ENCODE measurements at places on chromosomes 7 and 10.
A peak's percentile ranks its signal among the peaks of the same experiment; 100 is the strongest.

- DNase-seq = peak; percentile 93
Observed at GRCh38 chr7:107890962-107891635, at the start of gene DLD. Gene DLD, plus strand, starts transcription at chr7:107891183. Its CDS starts 68 bp downstream, at chr7:107891251.

GRCh38 chr7:116290740-116291139 is 80.4 kb downstream of the TES start:
- DNase-seq = no peak

DNA sequence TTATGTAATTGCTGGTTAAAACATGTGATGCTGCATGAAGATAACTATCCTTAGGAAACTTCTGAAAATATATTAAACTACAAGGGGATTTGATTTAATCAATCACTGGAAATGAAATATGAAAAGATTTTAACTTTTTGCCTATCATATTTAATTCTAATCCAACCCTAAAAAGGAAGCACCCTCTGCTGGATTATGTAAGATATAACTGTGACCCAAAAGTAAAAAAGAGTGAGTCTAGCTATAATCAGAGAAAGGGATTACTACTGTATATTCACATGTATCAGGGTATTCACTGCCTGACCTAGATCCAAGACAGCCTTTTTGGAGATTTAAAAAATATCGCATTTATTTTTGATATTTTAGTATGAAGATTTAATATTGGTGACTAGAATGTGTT is 295.5 kb downstream of the MDFIC start:
- no peak for DNase-seq

- no peak for DNase-seq
Observed at GRCh38 chr10:128863823-128864405, 603.1 kb upstream of the MGMT start.

- no peak for DNase-seq
Observed at GRCh38 chr10:80172896-80173295, 32.4 kb downstream of the ANXA11 start.

DNA sequence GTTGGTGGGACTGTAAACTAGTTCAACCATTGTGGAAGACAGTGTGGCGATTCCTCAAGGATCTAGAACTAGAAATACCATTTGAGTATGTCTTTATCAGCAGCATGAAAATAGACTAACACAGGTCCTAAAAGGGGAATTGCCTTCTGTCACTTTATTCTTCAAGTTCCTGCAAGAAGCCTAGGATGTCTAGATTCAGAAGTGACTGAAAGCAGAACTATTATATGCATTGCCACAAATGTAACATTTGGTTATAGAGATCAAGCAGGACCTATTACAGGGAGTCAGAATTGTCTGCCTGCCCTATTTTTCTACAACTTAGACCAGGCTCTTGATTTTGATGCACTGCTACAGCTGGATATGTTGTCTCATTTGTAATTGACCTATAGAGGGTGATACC is 364.7 kb downstream of the SORCS1 start:
- DNase-seq = no peak

GRCh38 chr7:13231216-13231615 is 543.8 kb downstream of the ARL4A start:
- no peak for DNase-seq

DNA sequence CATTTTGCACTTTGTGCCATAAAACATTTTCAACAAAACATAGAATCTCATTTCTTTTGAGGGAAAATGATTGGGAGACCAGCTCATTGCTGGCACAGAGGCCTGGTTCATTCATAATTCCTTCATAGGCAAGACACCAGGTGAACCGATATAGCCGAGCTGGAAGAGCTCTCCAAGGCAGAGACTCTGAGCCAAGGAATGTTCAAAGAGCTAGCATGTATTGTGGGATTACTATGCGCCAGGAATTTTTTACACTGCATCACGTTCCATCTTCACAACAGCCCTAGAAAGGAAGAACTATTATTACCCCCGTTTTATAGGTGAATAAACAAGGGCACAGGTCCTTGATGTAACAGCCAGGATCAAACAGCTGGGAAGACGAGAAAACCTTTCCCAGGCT is 2.1 kb upstream of the IL6 start:
- DNase-seq = no peak

GRCh38 chr10:11782793-11783557 is 40.2 kb upstream of the PROSER2 start:
- DNase-seq = peak; percentile 63

- no peak for DNase-seq
Observed at GRCh38 chr7:101457001-101457750, 94.5 kb downstream of the COL26A1 start.

DNA sequence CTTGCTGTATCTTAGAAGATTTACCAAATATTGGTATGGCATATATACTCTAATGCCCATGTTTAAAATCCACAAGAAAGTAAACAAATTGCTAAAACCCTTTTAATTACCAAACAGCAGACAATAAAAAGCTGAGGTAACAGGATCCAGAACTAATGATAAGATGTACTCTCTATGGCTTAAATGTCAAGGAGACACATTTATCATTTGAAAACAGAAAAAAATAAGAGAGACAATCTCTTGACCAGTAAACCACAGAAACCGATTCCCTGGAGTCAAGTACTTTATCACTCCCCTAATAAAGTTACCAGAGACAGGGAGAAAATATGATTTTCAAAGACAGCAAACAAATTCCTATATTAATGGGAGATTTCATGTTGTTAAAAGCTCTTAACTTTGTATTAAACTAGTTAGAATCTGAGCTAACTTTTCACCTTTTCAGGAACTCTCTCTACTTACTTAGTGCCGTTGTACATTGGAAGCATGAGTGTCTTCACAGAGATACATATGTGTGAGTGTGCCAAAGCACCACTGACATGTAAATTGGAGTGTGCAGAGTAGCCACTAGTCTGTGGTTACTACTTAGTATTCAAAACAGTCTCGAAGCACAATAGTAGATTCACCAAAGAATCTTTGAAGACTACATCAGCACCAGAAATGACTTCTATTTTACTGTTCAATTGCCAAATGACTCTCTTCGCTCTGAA is 44.2 kb downstream of the TSPAN12 start:
- no peak for DNase-seq

GRCh38 chr10:43386549-43386948 is 15.1 kb downstream of the FXYD4 start:
- no peak for DNase-seq

DNA sequence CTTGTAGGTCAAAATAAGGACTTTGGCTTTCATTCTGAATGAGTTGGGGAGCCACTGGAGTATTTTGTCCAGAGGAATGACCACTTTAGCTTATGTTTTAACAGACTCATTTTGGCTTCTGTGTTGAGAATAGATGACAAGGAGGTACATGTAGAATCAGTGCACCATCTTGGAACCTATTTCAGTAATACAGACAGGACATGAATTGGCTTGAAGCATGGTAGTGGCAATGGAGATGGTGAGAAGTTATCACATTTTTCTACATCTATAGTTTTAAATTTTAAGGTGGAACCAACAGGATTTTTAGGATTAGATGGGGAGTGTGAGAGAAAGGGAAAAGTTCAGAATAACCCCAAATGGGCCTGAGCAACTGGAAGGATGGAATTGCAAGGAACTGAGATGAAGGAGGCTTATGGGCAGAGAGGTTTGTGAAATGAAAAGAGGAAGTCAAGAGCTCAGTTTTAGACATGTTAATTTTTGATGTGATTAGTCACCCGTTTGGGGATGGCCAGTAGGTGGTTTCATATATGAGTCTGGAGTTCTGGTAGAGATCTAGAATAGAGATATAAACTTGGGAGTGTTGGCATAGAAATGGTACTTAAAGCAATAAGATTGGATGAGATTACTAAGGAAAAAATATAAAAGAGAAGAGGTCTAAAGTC is 89.2 kb upstream of the JAZF1 start:
- no peak for DNase-seq

GRCh38 chr7:5417106-5418071 is 6.2 kb downstream of the TNRC18 start:
- DNase-seq = no peak

DNA sequence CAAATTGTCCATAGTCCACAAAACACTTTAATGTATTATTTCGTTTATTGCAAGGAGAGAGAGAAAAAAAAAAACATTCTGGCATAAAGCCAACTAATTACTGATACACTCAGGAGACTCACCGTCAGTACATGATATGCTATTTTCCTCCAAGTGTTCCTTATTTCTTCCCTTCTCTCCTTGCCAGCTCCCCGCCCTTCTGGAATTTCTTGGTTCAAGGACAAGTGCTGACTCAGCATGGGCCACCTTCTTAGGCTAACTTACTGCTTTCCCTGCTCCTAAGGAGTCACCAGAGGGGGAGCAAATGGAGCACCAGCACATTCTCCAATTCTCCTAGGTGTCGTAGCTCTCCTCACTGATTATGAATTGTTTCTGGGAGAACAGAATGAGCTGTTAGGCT is 133.8 kb upstream of the HDAC9 start:
- no peak for DNase-seq

GRCh38 chr10:114996542-114996941 is 58.5 kb downstream of the TRUB1 start:
- no peak for DNase-seq

GRCh38 chr7:45579391-45579801 is 5.2 kb downstream of the ADCY1 start:
- no peak for DNase-seq

DNA sequence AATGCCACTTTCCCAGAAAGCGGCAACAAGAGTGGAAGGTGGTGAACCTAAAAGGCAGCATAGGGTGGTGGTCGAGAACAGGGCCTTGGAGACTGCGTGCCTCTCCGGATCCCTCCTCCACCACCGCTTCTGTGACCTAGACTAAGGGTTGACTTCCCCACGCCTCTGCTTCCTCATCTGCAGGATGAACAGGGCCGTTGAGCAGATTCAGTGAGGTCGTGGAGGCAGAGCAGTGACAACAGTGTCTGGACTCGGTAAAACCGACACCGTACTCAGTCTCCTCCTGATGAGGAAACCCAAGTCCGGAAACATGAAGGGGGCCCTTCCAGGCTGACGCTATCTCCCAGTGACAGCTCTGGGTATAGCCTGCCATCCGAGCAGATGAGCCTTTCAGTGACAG is 162.6 kb downstream of the CELF2 start:
- DNase-seq = peak; percentile 51

GRCh38 chr10:63204667-63205391 is 71.7 kb downstream of the NRBF2 start:
- DNase-seq = no peak

DNA sequence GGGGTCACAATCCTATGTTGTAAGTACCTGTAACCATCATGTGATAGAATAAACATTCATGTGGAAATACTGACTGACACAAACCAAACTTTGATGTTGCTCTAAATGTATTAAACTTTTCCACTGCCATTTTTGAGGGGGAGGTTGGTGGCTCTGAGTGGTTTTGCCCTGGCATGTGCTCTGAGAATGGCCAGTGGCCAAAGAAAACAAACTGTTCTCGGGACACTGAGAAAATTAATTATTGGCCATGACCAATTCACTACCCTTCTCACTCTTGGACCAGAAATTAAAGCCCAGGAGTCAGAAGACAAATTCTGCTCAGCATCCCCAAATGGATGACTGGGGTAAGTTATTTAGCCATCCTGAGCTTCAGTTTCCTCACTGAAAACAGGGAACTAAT is 195.9 kb downstream of the XPNPEP1 start:
- DNase-seq = no peak

DNA sequence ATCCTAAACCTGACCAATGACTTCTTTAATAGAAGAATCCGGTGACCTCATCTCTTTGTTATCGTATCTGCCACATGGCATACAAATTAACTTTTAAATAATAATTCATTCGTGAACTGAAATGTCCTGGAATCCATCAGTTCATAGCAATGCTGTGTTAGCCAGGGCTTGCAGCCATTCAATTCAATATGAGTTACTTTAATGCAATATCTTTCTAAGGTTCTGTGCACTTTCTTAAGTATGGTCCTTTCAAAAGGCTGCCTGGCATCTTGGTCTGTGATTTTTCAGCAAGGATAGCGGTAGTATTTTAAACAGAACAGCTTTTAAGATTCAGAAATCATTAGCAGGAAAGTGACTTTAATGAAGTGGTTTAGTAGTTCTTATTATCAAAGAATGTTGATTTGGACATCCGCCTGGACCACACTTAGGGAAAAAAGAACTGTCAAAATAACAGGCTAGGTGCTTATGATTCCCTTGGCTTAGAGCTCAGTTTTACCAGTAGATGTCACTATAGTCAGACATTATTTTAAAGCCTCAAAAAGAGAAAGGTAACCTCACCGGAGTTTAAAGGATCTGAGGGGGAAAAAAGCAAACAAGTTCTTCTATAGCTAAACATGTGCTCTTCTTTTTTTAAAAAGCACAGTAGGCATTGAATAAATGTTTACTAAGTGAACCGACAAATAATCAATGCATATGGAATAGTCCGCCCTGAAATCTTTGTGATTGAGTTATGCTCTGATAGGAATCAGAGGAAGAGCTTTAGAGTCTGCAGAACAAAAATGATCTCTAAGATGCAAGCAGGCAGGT is 22.7 kb downstream of the SLC35G1 start:
- no peak for DNase-seq

DNA sequence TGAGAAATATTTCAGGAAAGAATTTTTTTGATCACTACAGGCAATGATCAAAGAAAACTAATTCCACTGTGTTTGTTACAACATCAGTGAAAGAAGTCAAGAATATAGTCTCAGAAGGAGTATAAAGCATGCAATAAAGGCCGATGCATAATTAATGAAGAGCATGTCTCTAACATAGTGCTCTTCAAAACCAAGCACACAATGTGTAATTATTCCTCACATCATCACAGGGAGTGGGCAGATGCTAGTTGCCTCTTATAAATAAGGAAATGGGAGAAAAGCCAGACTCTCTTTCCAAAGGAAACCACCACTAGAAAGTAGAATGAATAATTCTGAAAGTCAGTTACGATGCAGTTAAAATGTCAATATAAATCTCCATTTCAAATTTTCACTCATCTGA is 220.1 kb downstream of the TEX36 start:
- DNase-seq = no peak

- DNase-seq = no peak
Observed at GRCh38 chr7:137328373-137329120, 15.0 kb downstream of the PTN start.

DNA sequence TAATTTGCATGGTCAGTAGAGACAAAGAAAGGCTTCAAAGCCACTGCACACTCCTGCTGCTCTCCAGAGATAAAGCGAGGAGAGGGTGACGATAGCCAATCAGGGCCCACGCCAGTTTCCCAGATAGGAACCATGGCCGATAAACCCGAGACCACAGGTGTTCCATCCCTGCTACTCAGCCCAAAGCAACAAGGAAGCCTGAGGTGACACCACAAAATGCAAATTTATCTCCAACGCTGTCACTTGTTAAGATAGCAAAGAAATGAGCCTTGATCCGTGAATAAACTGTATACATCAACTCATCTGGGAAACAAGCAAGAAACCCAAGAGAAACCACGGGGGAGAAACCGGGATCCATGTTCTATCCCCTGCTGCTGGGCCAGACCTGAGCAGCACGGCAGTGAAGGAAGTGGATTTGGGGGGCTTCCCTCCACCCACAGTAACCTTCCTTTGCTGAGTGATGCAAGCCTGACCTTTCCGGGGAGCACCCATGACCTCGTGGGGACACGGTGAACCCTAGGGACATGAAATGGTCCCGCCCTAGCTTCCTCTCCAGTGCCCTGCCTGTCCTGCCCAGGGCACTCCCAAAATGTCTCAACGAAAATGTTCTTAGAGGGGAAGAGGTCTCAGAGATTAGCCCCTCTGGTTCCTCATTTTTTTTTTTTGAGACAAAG is 164.6 kb downstream of the PTPRN2 start:
- DNase-seq = no peak

- DNase-seq = no peak
Observed at GRCh38 chr10:90526721-90527120, 331.1 kb downstream of the HTR7 start.

GRCh38 chr7:14196555-14196954 is 207.1 kb upstream of the ETV1 start:
- DNase-seq = no peak

All from naive thymus-derived CD4-positive, alpha-beta T cell (primary cell).